ENCODE measurements at places on chromosomes 2 and 18. TPM values are rescaled to one million over a fixed set of nuclear protein-coding genes. Genes with fewer than 3 reads are reported as not detected.

DNA sequence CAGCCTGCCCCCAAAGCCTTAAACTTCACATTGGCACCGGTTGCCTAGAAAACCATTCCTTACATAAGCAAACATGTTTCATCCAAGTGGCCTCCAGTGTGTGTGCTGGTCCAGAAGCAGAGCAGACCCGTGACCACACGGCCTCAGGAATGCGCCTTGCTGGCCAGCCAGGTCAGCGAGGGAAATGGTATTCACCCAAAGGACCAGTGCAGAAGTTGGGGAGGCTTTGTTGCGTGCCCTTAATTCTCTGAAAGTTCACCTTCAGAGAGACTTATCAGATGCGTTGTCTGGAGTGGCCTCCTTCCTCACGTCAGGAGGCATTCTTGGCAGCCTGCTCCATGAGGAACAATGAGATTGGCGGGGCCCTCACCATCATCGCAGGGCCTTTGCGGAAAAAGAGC is 25.9 kb downstream of the NRP2 start:
- peaks cover 40% of the 10 kb centered on the region for H3K4me1 ChIP-seq
- peaks cover 11% of the 10 kb centered on the region for H3K36me3 ChIP-seq
- DNase-seq = peak; percentile 90
- H3K27me3 ChIP-seq = no peaks in the 10 kb centered on the region
- no peak overlapping the region for H3K4me3 ChIP-seq
- H3K27ac ChIP-seq = peak overlapping the region; percentile 89

- DNase-seq = no peak
- no peak overlapping the region for H3K27ac ChIP-seq
- H3K4me1 ChIP-seq = peaks cover 6% of the 10 kb centered on the region
- peaks cover 7% of the 10 kb centered on the region for H3K36me3 ChIP-seq
- H3K4me3 ChIP-seq = no peak overlapping the region
Measured at GRCh38 chr2:3491716-3492474, 27.4 kb downstream of the ADI1 start.

- no peak overlapping the region for H3K27ac ChIP-seq
- no peak for DNase-seq
- no peaks in the 10 kb centered on the region for H3K36me3 ChIP-seq
Measured at GRCh38 chr2:216379977-216380376, 7.7 kb upstream of the MARCHF4 start.

- H3K27me3 ChIP-seq = peaks cover 88% of the 10 kb centered on the region
- H3K4me1 ChIP-seq = peaks cover 12% of the 10 kb centered on the region
- no peaks in the 10 kb centered on the region for H3K36me3 ChIP-seq
- DNase-seq = no peak
- no peak overlapping the region for H3K27ac ChIP-seq
Measured at GRCh38 chr2:174339561-174340399, 5.0 kb downstream of the SP9 start.

- H3K27me3 ChIP-seq = no peaks in the 10 kb centered on the region
- H3K4me1 ChIP-seq = no peaks in the 10 kb centered on the region
- H3K27ac ChIP-seq = no peak overlapping the region
- DNase-seq = no peak
- no peak overlapping the region for H3K4me3 ChIP-seq
Measured at GRCh38 chr2:114056294-114057143, 166.6 kb downstream of the ACTR3 start.

DNA sequence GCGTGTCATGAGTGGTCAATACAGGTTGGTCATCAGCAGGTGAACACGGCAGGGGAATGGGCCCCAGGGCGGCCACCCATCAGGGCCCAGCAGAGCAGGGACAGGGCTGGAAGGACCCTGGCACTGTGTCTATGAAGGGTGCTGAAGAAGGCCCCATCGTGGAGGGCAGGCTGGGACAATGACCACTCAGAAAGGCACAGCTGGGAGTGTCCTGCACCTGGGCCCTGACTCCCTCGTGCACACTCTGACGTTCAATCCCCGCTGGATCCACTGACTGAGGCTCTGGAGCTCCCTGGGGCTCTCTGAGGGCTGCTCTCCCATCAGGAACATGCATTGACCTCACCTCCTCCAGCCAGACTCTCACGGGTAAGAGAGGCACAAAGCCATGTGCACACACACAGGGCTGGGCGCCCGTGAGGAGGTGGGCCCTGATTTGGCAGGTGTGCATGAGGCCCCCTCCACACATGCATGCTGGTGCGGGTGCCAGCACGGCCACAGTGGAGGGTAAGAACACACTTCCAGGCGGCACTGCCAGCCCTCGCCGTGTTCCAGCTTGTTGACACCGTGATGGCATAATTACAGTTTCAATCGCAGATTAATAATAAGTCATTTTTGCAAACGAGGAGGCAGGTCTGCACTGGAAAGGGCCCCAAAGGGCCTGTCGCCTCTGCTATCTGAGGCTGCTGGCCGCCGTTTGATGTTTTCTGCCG is 58.5 kb downstream of the SMAD7 start:
- no peak overlapping the region for H3K4me3 ChIP-seq
- no peaks in the 10 kb centered on the region for H3K27me3 ChIP-seq
- H3K36me3 ChIP-seq = no peaks in the 10 kb centered on the region

DNA sequence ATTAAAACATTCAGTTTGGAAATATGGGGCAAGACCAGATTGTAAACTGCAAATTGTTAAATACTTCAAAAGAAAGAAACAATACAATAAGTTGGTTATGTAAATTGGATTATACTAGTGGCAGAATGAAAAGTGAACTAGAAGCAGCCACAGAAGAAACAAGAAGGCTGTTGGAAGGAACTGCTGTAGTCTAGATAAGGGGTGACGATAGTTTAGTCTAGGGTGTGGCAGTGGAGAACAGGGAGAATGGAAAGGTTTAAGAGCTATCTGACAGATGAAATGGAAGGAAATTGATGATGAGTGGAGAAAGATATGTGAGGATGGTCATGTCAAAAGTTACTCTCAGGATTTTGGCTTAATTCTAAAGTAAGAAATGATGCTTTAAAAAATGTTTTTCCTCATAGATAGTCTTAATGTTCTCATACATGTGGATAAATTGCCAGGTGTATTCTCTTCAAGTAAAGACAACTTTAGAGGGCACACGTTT is 179.7 kb downstream of the GPD2 start:
- H3K4me3 ChIP-seq = no peak overlapping the region
- DNase-seq = no peak
- H3K27ac ChIP-seq = no peak overlapping the region
- no peaks in the 10 kb centered on the region for H3K36me3 ChIP-seq

- no peak for DNase-seq
- no peak overlapping the region for H3K27ac ChIP-seq
- H3K4me1 ChIP-seq = peaks cover 8% of the 10 kb centered on the region
- H3K36me3 ChIP-seq = no peaks in the 10 kb centered on the region
Measured at GRCh38 chr2:191215666-191216065, 29.5 kb upstream of the MYO1B start.

- peaks cover 9% of the 10 kb centered on the region for H3K27me3 ChIP-seq
- H3K36me3 ChIP-seq = no peaks in the 10 kb centered on the region
- H3K4me3 ChIP-seq = no peak overlapping the region
- DNase-seq = no peak
- H3K27ac ChIP-seq = no peak overlapping the region
Measured at GRCh38 chr2:132400901-132401240, 15.7 kb upstream of the GPR39 start.

GRCh38 chr18:23067236-23067635 is 68.0 kb upstream of the CABLES1 start:
- H3K4me3 ChIP-seq = no peak overlapping the region
- H3K36me3 ChIP-seq = no peaks in the 10 kb centered on the region
- no peaks in the 10 kb centered on the region for H3K4me1 ChIP-seq
- H3K27ac ChIP-seq = no peak overlapping the region
- H3K27me3 ChIP-seq = no peaks in the 10 kb centered on the region

- no peak overlapping the region for H3K27ac ChIP-seq
- peaks cover 7% of the 10 kb centered on the region for H3K4me1 ChIP-seq
- no peaks in the 10 kb centered on the region for H3K27me3 ChIP-seq
- DNase-seq = peak; percentile 92
- no peaks in the 10 kb centered on the region for H3K36me3 ChIP-seq
- no peak overlapping the region for H3K4me3 ChIP-seq
Measured at GRCh38 chr2:187982668-187983067, 309.0 kb upstream of the GULP1 start.

- DNase-seq = peak; percentile 86
- H3K4me3 ChIP-seq = no peak overlapping the region
- peaks cover 4% of the 10 kb centered on the region for H3K4me1 ChIP-seq
- no peaks in the 10 kb centered on the region for H3K27me3 ChIP-seq
- no peak overlapping the region for H3K27ac ChIP-seq
- no peaks in the 10 kb centered on the region for H3K36me3 ChIP-seq
Measured at GRCh38 chr2:37326285-37326684, 1.7 kb upstream of the PRKD3 start.

- no peak overlapping the region for H3K4me3 ChIP-seq
- H3K27me3 ChIP-seq = no peaks in the 10 kb centered on the region
- H3K4me1 ChIP-seq = 0 out of 2 replicates have a peak, but pooled peaks cover 2% of the 10 kb centered on the region
- DNase-seq = no peak
- no peak overlapping the region for H3K27ac ChIP-seq
- peaks cover 25% of the 10 kb centered on the region for H3K36me3 ChIP-seq
Measured at GRCh38 chr2:69535817-69536241, 98.6 kb upstream of the NFU1 start.

DNA sequence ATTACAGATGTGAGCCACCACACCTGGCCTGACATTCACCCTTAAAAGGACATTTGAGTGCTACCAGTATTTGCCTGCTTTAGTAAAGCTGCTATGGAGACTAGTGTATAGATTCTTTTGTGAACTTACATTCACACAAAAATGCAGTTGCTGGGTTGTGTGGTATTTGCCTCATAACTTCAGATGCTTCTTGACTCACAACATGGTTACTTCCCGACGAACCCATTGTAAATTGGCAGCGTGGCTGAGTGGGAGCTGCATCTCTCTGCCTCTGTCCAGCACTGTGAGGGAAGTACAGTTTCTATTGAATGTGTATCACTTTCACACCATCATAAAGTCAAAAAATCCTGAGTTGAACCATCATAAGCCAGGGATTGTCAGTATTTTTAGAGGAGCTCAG is 56.9 kb downstream of the RRM2 start:
- H3K27me3 ChIP-seq = no peaks in the 10 kb centered on the region
- H3K27ac ChIP-seq = no peak overlapping the region
- no peaks in the 10 kb centered on the region for H3K36me3 ChIP-seq
- H3K4me3 ChIP-seq = no peak overlapping the region
- DNase-seq = peak; percentile 37

DNA sequence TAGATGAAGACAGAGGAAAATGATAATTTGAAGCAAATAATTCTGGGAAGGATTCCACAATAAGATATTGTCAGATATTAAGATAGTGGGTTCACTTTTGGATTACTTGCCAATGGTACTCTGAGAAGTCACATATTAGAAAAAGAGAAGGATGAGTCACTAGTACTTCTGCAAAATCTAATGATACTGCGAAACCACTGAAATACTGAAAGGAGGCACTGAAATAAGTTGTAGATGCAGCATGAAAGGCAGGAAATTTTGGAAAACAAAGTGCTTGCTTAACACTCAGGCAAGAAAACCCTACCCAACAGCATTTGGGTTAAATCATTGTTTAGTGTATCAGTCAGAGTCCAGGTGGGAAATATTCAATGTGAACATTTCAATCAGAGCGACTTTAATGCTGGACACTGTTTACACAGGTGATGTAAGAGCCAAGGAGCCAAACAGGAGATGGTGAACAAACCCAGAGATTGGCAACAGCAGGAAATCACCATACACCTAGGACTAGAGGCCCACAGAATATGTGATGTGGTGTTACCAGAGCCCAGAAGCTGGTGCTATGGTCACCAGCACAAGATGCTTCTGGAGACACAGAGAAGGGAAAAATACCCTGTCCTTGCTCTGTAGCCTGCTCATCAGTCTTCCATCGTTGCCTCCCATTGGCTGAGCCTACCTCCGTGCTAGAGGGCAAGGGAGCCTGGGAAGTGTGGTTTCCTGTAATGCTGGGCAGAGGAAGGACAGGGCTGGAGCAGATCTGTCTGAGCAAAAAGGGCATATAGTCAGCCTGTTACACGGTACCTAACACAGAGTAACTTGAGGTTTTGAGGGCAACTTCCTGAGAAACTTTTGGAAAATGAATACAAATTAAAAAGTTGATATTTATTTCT is 204.7 kb upstream of the ITGA4 start:
- no peaks in the 10 kb centered on the region for H3K36me3 ChIP-seq
- peaks cover 2% of the 10 kb centered on the region for H3K27me3 ChIP-seq
- no peaks in the 10 kb centered on the region for H3K4me1 ChIP-seq
- no peak overlapping the region for H3K4me3 ChIP-seq
- H3K27ac ChIP-seq = no peak overlapping the region

DNA sequence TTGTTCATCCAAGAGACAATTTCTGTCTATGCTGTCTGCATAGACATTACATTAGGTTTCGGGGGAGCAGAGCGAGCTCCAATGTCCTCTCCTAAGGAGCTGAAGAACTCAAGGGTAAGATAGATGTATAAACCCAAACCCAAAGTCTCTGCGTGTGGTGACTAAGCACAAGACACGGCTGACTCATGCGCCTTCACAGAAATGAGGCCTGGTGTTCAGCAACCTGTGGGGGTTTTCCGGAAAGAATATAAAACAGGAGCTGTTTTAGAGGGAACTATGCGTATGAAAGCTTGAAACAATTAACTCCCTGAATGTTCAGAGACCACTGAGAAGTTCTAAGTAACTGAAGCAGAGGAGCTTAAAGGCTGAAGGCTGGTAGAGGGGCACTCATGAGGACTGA is 154.7 kb downstream of the SOX11 start:
- H3K36me3 ChIP-seq = no peaks in the 10 kb centered on the region
- peak; percentile 73 for DNase-seq
- H3K4me3 ChIP-seq = no peak overlapping the region
- H3K27me3 ChIP-seq = peaks cover 2% of the 10 kb centered on the region
- no peak overlapping the region for H3K27ac ChIP-seq

DNA sequence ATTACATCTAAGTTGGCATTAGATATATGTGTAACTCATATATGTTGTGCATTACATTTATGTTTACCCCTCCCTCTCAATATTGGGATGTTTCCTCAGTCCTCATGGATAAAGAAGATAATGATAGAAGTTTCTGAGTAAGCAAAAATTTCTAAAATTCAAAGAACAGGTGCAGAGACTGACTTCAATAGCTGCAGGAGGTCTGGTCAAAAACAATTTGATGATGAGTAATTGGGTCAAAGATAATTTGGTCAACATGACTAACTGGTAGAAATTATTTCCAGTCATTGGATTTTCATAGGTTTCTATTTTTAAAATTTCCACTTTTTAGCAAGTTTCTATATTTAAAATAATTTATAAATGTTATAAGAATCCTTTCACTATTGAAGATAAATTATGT is 1130.9 kb upstream of the SLC39A10 start:
- no peaks in the 10 kb centered on the region for H3K36me3 ChIP-seq
- H3K27me3 ChIP-seq = no peaks in the 10 kb centered on the region
- no peak overlapping the region for H3K27ac ChIP-seq
- no peak for DNase-seq
- no peak overlapping the region for H3K4me3 ChIP-seq
- no peaks in the 10 kb centered on the region for H3K4me1 ChIP-seq

- no peaks in the 10 kb centered on the region for H3K36me3 ChIP-seq
- no peak for DNase-seq
- H3K4me1 ChIP-seq = no peaks in the 10 kb centered on the region
- no peak overlapping the region for H3K27ac ChIP-seq
Measured at GRCh38 chr2:126381091-126381490, 274.9 kb upstream of the GYPC start.

- no peaks in the 10 kb centered on the region for H3K27me3 ChIP-seq
- H3K4me1 ChIP-seq = peaks cover 6% of the 10 kb centered on the region
- H3K36me3 ChIP-seq = peaks cover 13% of the 10 kb centered on the region
- H3K27ac ChIP-seq = peak overlapping the region; percentile 67
- peak; percentile 96 for DNase-seq
Measured at GRCh38 chr2:3492951-3493614, 26.2 kb downstream of the ADI1 start.

The RAMP1 gene
- polyA plus RNA-seq = 100.0 TPM

The ACTR3 gene
- 246 TPM for polyA plus RNA-seq

The STPG4 gene
- 0.06 TPM for polyA plus RNA-seq

The FOXI3 gene
- polyA plus RNA-seq = not detected

The NEB gene
- polyA plus RNA-seq = not detected

The POTEI gene
- not detected for polyA plus RNA-seq

The IL18R1 gene
- polyA plus RNA-seq = 0.14 TPM
